ENCODE measurements at places on chromosomes 6 and 20.

- no peak for DNase-seq
These were observed 126.2 kb upstream of the EDN1 start for GRCh38 chr6:12163744-12164507.

DNA sequence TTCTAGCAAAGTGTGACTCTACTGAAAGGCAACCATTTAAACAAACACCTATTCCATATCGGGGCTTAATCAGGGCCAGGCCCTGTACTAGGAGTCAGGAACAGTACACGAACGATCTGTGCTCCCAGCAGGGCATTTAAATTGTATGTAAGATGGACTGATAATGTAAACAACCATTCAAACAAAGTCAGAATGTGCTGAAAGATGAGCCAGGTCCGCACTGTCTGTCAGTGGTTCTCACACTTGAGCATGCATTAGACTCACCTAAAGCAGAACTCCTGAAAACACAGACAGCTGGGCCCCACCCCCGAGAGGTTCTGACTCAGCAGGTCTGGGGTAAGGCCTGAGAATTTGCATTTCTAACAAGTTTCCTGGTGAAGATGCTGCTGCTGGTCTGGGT is 81.6 kb downstream of the PXDC1 start:
- DNase-seq, result no peak

DNA sequence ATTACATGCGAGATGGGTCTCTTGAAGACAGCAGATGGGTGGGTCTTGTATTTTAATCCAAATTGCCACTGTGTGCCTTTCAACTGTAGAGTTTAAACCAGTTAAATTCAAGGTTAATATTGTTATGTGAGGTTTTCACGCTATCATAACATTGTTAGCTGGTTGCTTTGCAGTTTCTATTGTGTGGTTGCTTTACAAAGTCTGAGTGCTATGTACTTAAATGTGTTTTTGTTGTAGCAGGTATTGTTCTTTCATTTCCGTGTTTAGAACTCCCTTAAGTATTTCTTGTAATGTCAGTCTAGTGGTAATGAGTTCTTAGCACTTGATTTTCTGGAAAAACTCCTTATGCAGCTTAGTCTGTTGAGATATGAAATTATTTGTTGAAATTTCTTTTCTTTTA is 193.3 kb downstream of the MOXD1 start:
- DNase-seq, result no peak

DNA sequence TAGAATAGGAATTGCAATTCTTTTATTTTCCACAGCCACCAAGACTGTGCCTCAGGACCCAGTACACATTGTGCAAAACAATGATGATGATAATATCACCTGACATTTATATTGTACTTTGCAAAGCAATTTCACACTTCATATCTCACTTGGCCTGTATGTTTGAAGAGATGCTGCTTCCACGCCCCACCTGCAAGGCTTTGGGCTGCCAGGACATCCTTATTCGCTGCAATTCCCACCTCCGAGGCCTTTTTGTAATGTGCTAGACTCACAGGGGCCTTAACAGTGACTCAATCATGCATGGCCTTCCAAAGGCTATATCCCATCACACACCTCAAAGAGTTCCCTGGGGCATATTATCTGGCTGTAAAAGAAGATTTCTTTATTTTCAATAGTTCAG is 200.9 kb downstream of the MYLK4 start:
- DNase-seq, result no peak
